ENCODE measurements at places on chromosomes 11 and 22. TPM values are rescaled to one million over a fixed set of nuclear protein-coding genes. Genes with fewer than 3 reads are reported as not detected.

DNA sequence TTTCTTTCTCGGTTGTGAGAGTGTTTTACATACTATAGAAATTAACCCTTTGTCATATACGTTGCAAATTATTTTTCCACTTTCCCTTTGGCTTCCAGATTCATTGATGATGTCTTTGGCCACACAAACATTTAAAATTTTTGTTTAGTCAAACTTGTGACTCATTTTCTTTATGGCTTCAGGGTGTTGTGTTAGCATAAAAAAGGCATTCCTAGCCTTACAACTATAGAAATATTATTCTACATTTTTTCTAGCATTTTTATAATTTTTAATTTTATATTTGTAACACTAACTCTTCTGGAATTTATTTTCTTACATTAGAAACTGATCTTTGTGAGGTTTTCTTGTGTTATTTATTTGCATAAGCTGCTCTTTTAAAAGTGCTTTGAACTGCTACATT lies 12.1 kb downstream of the GRIA4 start:
- DNase-seq, result no peak

- no peak for DNase-seq
Observed at GRCh38 chr11:34928268-34928959, 12.0 kb downstream of the PDHX start.

CASP1 gene
- 5.9 TPM for polyA plus RNA-seq

GRCh38 chr11:5737670-5738392 lies 1.6 kb downstream of the OR56B1 start:
- no peak for DNase-seq

MGAT3 gene
- polyA plus RNA-seq, result 20.8 TPM

DNA sequence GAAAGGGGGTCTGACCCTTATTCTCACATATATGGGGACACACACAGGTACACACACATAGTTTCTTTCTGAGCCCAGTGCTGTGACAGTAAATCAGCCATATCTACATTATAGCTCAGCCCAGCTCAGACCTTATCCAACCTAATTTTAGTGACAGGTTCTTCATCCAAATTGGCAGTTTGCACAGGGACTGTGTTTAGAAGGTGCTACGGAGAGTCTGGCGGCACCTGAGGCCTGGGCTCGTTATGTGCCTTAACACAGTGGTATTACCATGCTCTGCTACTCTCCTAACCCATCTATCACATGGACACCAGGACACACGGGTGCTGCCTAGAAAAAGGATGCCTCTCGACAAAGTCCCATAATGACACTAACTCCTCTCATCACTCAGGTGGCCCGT lies 109.3 kb downstream of the GALNT18 start:
- DNase-seq, result no peak

POTEH gene
- not detected for polyA plus RNA-seq

RTN4R gene
- polyA plus RNA-seq, result 10.3 TPM

DNA sequence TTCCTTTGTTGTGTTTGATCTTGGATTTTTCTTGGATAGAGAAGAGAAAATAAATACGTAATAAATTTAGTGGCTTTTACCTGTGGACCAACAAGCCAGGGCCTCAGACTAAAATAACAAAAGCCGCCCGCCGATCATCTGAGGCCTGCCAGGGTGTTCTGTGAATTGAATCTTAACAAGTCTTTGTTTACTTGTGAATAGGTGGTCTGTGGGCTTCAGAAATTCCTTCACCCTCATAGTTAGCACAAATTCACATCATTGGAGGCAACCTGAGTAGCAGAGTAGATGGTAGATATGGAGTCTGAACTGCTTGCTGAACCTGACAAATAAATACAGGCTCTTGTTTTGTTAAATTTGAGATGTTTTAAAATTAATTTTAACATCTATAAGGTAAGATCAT lies 176.3 kb upstream of the MTNR1B start:
- no peak for DNase-seq

GRCh38 chr11:126282736-126283591 lies at the start of gene TIRAP:
TSS of gene TIRAP (plus strand) at chr11:126283093. CDS start at chr11:126290895, 7,802 bp downstream.
- peak; percentile 40 for DNase-seq

DNA sequence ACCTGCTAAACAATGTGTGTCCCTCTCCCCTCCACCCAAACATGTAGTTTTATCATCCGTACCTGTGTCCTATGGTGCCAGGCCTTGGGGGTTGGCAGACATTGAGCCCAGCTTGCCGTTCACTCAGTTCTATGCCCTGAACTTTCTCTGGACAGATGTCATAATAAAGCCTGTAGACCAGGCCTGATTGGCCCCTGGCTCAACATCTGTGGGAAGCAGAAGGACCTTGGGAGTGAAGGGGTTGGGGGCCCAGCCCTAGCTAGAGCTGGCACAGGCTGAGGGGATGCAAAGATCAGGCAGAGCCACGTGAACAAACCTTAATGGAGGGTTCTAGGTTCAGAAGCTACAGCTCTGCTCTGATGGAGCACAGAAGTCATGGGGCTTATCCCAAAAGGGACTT lies 600.6 kb downstream of the BUD13 start:
- DNase-seq, result no peak

UCP3 gene
- polyA plus RNA-seq, result 3.1 TPM

- no peak for DNase-seq
Observed at GRCh38 chr11:75320046-75320618, 31.3 kb downstream of the ARRB1 start.

- no peak for DNase-seq
Observed at GRCh38 chr22:50730941-50731661, 6.9 kb upstream of the ACR start.

GRCh38 chr11:103525069-103525468 lies 415.8 kb downstream of the DYNC2H1 start:
- no peak for DNase-seq

GRCh38 chr11:127054153-127054552 lies 53.6 kb upstream of the KIRREL3 start:
- no peak for DNase-seq

SAMM50 gene
- polyA plus RNA-seq, result 65.2 TPM

DNA sequence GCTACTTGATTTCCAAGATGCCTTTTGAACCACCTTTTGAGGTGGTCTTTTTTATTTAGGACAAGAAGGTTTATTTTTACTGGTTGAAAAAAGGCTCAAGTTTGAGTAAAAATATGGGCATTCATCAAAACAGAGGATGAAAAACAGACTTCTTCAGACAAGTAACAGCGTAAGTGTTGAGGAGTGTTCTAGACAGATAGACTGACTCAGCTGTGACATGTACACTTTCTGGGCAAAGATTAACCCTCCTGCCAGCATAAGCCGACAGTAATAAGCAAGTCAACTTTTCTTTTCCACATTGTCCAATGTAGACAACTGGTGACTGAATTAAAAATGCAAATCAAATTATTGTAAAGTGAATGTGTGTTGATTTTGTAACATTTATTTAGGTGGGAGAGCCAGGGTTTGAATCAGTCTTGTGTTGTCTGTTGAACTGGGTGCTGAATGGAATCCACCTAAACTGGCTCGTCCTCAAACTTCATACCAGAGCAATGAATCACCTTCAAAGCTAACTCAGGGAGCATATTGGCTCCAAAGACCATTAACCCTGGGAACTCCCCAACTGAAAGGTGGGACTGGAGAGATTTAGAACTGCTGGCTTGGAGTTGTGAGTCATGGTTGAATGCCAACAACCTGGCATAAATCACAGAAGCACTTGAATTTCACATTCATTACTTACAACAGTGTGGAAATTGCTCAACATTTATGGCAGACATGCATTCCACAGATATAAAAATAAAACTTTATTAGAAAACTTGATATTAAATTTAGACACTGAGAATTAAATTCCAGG lies 377.0 kb downstream of the ETS1 start:
- peak; percentile 71 for DNase-seq

DNA sequence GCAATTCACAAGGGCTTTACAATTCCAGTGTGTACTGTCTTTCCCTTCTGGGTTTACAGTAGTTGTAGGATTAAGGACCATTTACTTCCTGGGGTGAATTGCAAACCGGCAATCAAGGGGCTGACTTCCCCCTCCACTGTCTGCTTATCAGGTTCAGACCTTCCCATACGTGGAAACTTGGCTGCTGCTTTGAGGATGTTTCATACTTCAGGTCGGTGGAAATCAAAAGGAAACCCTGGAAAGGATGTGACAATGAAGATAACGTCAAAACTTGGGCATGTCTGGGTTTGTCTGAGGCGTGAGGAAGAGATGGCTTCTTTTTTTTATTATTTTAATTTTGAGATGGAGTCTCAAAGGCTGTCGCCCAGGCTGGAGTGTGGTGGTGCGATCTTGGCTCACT lies 2.1 kb upstream of the RTCB start:
- DNase-seq, result no peak

GRIA4 gene
- 0.95 TPM for polyA plus RNA-seq

- no peak for DNase-seq
Observed at GRCh38 chr11:10931761-10932670, 74.2 kb upstream of the ZBED5 start.

GRCh38 chr11:63614136-63614671 lies at the start of gene PLAAT3:
TSS of gene PLAAT3 (minus strand) at chr11:63614433. CDS start at chr11:63614014, 419 bp downstream.
- peak; percentile 12 for DNase-seq

UPB1 gene
- 1.1 TPM for polyA plus RNA-seq

DLG2 gene
- 10.1 TPM for polyA plus RNA-seq

GRCh38 chr22:42236268-42236667 lies 34.2 kb downstream of the TCF20 start:
- DNase-seq, result no peak

DNA sequence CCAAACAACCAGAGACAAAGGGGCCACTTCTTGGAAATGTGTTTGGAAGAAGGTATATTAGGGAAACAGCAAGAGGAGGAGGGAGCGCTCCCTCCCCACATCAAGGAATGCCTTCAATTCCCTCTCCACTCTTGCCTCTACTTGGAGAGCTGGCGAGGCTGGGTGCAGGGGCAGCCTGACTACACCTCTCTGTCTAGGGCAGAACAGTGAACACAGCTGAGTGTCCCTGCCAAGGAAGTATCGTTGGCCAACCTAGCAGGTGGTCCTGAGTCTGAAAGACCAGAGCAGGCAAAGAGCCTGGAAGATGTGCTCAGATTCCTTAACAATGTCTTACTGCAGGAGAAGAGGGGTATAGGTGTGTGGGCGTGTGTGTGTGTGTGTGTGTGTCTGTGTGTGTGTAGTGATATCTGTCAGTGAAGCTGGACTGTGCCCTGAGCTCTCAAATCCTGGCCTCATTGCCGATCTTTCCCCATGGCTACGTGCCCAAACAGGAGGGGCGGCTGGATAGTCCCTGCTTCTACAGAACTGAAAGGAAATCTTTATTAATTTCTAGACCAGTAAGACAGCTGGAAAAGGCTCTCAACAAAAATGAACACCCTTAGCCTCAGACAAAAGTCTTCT lies 46.8 kb downstream of the PAMR1 start:
- DNase-seq, result no peak

- DNase-seq, result peak; percentile 35
Observed at GRCh38 chr22:44931077-44931540, 78.7 kb downstream of the PHF21B start.

- no peak for DNase-seq
Observed at GRCh38 chr11:8291421-8292350, 28.0 kb upstream of the LMO1 start.

WNT7B gene
- polyA plus RNA-seq, result 5.8 TPM

GRCh38 chr11:58776891-58777710 lies 45.4 kb upstream of the GLYAT start:
- DNase-seq, result no peak

DNA sequence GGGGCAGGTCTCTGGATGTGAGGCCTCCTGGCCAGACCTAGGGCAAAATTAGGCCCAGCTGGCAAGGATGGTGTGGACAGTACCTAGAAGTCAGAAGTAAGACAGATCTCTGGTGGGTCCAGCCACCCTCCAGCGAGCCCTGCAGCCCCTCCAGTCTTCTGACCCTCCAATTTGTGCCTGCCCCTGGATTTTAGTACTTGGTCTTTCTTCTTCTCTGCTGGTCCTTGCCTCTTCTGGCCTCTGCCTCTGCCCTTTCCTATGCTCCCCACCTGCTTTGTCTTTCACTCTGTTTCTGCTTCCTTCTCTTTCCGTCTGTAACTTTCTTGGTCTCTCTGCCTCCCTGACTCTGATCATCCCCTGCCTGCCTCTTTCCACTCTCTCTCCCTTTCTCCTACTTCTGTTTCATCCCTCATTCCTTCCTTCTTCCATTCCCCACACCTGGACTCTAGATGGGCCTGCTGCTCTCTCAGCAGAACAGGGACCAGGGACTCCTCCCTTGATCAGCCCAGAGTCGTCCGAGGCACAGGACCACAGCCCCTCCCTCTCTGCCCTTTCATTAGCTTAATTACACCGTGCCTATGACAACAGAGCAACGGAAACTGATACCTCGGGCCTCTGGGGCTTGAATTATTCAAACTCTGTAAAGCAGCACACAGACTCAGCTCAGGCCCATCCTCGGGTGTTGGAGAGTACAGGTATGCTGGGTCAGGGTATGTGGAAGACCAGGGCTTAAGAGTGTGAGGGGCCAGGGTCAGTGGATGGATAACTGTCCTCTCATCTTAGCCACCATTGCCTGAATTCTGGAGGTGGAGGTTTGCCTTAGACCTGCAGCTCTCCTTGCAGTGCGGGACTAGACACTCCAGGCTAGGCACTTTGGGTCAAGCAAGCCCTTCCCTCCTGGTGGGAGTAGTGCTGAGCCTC lies at the start of gene CHRNA10:
TSS of gene CHRNA10 (minus strand) at position 51 of the 921 bp plus-strand sequence. CDS start 72 bp downstream, outside the sequence.
- peak; percentile 15 for DNase-seq

DNA sequence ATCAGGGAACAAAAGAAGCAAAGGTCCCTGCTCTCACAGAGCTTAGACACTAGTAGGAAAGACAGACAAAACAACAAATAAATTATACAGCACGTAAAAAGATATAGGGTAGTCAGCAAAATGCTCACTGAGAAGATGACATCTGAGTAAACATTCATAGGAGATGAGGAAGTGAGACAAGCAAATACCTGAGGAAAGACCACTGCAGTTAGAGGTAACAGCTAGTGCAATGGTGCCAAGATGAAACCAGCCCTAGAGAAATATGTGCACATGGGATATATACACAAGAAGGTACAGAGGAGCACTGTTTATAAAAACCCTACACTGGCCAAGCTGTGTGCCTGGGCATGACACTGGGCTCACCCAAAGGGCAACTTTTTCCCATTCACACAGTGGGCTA lies 9.8 kb downstream of the CYP2R1 start:
- no peak for DNase-seq

PIWIL4 gene
- 3.8 TPM for polyA plus RNA-seq

- peak; percentile 65 for DNase-seq
Observed at GRCh38 chr22:20130731-20131596, 640 bp upstream of the ZDHHC8 start.

PACSIN2 gene
- 69.1 TPM for polyA plus RNA-seq

DNA sequence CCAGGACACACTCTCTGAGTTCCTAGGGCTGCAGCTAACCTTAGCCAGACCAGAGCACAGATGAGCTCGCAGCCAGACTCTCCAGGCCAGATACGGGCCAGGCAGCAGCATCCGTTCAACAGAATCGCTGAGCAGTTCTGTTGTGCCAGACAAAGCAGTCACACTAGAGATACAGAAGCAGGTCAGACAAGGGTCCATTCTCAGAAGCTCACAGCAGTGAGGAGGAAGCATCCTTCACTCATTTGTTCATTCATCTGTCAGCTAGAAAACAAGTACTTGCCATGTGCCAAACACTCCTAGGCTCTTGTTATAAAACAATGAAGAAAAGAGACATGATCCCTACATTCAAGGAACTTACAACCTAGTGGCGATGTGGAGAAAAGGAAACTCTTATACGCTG lies 2.6 kb downstream of the LMO2 start:
- no peak for DNase-seq

OR8I2 gene
- not detected for polyA plus RNA-seq

GRCh38 chr22:49107961-49108530 lies 719.6 kb downstream of the BRD1 start:
- no peak for DNase-seq

DSCAML1 gene
- 2.7 TPM for polyA plus RNA-seq

OR51D1 gene
- polyA plus RNA-seq, result not detected

- DNase-seq, result no peak
Observed at GRCh38 chr11:61361237-61361740, 393 bp downstream of the CYB561A3 start.

Data from renal cortex interstitium (tissue), 15 donors.